ENCODE measurements at places on chromosomes 2 and 18.
A peak's percentile ranks its signal among the peaks of the same experiment; 100 is the strongest.

DNA sequence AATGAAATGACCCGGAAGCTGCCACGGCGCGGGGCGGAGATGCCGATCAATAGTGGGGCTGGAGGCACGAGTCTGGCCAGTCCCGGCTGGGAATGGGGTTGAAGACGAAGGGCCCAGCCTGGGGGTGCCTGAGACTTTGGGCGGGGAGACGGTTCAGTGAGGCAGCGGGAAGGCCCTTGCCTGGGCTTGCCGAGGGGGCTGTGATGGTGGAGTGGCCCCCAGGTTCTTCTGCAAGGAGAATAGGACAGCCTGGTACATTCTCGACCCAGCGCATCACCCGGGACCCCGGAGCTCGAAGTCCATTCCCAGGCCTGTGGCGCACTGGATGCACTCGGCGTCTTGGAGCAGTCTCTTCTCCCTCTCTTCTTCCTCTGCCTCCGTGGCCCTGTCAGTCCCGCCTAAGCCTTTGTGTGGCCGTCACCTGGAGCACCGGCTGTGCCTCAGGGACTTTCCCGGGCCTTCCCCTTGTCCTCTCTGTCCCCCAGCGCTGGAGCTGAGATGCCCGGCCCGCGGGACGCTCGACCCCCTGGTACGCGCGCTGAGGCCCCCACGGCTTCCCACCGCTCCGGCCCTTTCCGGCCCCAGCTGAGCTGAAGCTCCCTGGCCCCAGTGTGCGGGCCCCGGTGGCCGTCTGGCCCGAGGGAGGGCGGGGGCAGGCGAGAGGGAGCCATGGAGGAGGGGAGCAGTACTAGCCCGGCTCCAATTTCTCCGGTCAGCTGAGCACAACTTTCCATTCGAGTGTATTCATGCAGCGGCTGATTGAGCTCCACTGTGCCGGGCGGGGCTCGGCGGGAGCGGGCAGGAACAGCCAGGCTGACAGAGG lies 8.0 kb downstream of the SIX3 start:
- DNase-seq = no peak

DNA sequence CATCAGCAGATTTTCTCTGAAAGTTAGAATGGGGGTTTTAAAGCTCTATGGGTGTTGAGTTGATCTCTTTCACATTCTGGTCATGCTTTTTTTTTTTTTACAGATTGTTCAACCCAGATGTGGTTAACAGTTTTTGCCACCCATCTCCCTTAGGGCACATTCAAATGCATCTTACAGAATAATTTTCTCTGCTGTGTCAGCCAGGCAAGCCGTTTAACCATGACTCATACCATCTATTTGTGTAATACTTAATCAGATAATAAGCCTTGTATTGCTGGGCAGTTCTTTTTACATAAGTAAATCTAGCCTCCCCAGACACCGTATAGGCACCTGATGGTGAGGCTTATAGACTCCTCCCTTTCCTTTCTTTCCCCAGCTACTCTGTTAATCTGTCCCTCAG lies 62.0 kb downstream of the TGIF1 start:
- DNase-seq = no peak

DNA sequence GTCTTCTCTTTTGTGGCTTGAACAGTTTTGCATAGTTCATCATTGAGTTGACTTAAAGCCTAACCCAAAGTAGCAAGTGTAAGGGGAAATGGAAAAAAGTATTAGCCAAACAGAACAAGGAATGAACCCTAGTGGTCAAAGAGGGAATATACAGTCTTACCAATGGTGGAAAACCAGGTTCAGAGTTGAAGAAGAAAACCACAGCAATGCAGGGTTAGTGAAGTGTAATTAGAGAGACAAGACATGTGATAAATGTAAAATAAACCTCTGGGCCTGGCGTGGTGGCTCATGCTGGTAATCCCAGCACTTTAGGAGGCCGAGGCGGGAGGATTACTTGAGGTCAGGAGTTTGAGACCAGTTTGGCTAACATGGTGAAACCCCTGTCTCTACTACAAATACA lies 2.4 kb downstream of the TTN start:
- peak; percentile 7 for DNase-seq

- DNase-seq = peak; percentile 41
These were observed 118.1 kb upstream of the EPAS1 start for GRCh38 chr2:46179037-46179621.

DNA sequence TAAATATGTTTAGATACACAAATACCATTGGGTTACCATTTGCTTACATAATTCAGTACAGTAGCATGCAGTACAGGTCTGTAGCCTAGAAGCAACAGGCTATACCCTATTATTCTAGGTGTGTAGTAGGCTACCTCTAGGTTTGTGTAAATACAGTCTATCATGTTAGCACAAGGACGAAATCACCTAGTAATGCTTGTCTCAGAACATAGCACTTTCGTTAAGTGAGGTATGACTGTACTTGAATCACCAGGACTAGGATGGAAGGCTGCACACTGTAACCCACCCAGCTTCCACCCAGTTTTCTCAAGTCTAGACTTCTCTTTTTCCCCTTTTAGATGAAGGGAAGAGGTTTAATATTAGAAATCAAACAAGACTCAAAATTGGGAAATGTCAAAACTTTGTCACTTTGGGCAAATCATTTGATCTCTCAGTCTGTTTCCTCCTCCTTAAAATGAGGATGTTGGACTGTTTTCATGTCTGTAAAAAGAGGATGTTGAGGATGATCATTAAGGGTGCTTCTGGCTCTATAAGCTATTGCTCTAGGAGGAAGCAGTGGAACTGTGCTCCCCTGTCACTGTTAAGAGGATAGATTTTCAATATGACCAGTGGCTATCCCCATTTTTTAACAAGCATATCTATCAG lies 3.7 kb upstream of the SOCS6 start:
- DNase-seq = no peak

- DNase-seq = no peak
These were observed 181.3 kb downstream of the UXS1 start for GRCh38 chr2:106012591-106013347.

DNA sequence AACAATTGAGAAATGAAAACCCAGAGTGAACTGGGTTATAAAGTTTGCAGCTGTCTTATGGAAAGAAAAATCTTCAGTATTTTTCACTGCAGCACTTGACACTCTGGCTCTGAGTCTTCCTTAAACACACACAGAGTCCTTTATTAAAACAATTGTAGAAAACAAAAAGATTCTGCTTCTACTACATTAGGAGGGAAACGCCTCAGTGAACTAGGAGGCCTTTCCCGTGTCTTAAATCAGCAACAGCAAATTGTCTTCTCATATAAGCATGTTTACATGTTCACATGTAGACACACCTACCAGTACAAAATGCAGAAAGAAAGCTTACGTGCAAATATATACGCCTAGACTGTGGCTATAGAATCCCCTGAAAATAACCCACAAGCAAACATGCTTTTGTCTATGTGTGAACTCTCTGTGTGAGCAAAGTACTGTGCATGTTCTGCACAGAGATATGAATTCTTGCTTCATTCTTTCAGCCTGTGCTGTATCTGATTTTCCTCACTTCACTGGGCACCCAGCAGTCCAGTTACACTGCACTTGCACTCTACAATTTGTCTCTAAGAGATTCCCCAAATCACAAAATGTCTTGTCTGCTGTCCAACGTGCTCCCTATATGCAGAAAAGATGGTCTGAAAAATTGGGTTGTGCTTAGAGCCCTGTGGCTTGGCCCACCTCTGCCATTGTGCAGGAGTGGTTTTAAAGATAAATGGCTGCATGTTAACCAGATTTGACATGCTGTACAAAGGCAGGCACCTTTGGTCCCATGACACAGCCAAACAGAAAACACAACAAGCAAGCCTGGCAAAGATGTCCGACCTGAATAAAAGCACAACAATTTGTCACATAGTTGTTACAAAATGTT lies 24.5 kb downstream of the ZEB2 start:
- DNase-seq = no peak

DNA sequence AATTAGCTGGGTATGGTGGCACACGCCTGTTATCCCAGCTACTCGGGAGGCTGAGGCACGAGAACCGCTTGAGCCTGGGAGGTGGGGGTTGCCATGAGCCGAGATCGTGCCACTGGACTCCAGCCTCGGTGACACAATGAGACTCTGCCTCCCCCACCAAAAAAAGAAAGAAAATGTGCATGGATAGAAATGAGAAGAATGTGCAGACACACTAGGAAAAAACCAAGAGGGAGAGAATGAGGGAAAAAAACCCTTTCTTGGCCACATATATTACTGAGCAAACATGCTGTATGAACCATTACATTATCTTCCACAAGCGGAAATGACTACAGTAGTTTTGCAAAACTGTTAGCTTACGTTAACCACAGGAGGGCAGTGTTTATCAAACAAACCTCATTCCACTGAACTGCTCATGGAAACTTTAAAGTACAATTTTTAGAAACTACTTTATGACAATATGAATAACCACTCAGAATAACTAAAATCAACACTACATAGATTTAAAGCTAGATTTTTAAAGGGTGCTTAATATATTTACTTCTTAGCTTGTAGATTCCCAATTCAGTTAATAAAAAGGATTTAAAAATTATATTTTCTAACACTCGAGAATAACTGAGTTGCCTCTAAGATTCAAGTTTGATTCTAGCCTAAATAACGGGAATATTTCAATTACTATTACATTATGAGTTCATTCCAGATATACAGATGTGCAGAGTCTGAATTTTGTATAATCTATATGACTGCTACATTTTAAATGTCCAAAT lies 26.4 kb downstream of the ASXL2 start:
- DNase-seq = peak; percentile 82

GRCh38 chr18:62341473-62341872 lies 16.4 kb downstream of the TNFRSF11A start:
- DNase-seq = no peak

DNA sequence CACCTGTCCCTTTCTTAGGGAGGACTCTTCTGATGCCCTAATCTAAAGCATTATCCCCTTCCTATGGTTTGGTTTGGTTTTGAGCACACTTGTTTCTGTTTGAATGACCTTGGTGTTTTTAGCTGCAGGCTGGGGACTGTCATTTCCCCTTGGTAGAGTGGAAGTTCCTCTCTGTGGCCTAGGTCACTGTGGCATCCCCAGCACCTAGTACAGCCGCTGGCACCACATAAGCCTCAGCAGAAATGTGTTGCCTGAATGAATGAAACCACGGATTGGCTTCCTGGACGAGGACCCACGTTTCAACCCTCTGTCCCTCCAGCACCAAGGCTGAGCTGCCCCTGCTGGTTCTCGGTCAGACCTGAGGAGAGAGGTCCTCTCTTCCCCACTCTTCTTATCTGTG lies 159.9 kb downstream of the CTIF start:
- no peak for DNase-seq

DNA sequence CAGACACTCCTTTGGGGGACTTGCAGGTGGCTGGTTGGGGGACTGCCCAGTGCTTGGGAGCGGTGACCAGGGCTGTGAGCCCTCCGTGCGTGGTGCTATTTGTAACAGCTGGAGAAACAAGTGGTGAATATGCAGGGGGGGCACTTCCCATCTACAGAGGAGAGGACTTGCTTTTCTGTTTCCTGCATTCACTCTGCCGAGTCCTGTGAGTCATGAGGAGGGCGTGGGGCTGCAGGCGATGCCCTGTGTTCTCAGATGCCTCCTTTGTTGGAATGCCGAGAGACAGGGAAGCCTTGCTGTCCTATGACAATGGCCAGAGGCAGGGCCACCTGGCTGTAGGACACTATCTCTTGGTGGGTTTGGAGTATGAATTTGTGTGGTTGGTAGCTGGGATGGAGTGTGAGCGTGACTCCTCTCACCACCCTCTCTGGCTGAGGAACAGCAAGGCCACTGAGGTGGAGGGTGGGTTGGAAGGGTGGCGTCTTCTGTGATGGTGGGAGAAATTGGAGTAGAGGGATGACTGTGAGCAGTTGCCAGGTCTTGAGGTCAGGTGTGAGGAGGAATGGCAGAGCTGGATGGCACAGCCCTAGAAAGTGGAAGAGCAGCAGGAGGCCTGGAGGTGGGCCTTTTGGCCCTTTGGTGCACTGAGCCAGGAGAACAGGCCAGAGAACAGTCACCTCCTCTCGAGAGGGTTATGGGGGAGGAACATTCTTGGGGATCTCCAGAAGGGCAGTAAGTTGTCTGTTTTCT lies 24.3 kb downstream of the FHOD3 start:
- no peak for DNase-seq

DNA sequence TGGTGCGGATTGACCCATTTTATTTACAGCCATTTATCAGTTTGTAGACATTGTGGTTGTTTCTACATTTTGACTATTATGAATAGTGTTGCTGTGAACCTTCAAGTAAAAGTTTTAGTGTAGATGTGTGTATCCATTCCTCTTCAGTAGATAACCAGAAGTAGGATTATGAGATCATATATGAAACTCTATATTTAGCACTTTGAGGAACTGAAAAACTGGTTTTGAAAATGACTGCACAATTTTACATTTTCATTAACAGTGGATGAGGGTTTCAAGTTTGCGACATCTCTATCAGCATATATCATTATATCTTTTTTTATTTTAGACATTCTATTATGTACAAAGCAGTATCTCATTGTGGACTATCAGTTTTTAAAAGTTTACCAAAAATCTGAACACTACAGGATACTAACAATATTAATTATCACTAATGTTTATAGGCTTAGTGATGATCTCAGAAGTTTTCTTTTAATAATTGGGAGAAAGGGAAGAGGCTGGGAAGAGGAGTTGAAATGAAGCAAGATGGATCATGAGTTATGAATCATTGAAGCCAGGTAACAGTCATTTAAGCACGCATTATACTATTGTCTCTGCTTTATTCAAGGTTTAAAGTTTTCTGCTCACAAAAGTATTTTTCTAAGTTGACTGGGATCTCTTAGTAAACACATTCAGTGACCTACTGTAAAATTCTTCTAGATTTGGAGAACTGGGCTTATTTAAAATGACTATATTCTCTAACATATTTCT lies 329.0 kb upstream of the LRATD1 start:
- no peak for DNase-seq

GRCh38 chr2:137156221-137156844 lies 391.0 kb downstream of the THSD7B start:
- DNase-seq = no peak

GRCh38 chr2:189175869-189176433 lies 3.6 kb downstream of the COL5A2 start:
- DNase-seq = no peak

- no peak for DNase-seq
These were observed 27.3 kb upstream of the EVA1A start for GRCh38 chr2:75587954-75588587.

DNA sequence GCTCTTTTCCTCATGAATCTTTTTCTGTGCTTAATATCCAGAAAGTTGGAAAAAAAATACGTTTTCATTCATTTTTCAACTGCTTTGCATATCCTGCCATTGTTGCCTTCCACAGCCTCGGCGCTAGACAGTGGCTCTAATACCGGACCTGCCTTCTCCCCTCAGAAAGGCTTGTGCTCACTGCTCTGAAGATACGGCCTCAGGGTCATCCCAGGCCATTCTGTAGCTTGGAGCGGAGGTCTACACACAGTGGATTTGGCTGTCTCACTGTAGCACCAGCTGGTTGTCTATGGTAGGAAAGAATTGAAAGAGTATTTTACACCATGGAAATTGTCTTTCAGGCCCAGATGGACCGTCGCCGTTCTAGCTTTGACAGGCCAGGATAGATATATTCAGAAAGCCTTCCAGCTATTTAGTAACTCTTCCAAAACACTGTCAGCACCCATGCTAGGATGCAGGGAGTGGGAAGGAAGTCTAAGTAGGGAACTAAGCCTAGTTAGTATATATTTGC lies 242.0 kb downstream of the TMEM182 start:
- no peak for DNase-seq

- DNase-seq = peak; percentile 82
These were observed 9.5 kb downstream of the COPS7B start for GRCh38 chr2:231795525-231796327.

- DNase-seq = no peak
These were observed 139.2 kb downstream of the INHBB start for GRCh38 chr2:120485096-120485495.

- DNase-seq = no peak
These were observed 131.7 kb downstream of the LYPD6B start for GRCh38 chr2:149170156-149170555.

GRCh38 chr2:39443009-39443408 lies 5.9 kb upstream of the MAP4K3 start:
- no peak for DNase-seq

Measured in NCI-H460 (cell line).